Body of pancreas (tissue), 4 donors: ENCODE measurements at places on chromosomes 3 and 15.

GRCh38 chr3:99875929-99876841 is 58.5 kb downstream of the CMSS1 start:
- peak; percentile 79 for DNase-seq
- no peaks in the 10 kb centered on the region for H3K27me3 ChIP-seq
- peak overlapping the region; percentile 15 for H3K4me3 ChIP-seq
- H3K4me1 ChIP-seq = peaks cover 30% of the 10 kb centered on the region

DNA sequence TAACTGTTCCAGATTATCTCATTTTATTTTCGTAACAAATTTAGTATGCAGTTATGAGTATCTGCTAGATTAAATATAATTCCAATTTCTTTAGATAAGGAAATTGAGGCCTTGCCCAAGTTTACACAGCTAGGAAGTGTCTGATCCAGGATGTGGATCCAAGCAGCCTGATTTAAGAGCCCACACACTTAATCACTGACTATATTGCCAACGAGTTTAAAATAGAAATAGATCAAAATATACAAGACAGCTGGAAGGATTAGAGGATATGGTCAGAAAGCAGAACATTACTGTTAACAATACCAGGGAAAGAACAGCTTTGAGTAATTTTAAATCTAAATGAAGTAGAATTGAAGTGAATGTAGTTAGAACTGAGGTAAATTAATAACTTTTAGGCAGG is 215.2 kb downstream of the C3orf38 start:
- no peaks in the 10 kb centered on the region for H3K27me3 ChIP-seq
- H3K4me1 ChIP-seq = no peaks in the 10 kb centered on the region
- DNase-seq = no peak
- H3K36me3 ChIP-seq = no peaks in the 10 kb centered on the region

DNA sequence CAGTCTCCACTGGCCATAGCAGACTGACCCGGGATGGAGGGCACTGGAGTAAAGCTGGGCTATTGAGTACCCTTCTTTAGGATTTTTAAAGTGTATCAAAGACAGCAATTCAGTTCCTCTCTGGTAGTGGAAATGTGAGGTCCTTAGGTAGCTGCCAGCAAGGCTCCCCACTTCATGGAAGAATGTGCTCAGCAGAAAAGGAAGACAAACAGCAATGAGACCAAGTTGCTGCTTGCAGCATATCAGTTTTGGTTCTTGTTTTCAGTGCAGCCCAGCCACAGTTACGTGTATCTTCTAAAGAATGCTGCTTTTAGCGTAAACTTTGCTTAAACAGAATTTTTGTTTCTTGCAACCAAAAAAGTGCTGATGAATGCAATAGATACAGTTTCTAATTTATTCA is 374.0 kb upstream of the CBLB start:
- H3K4me1 ChIP-seq = no peaks in the 10 kb centered on the region
- no peak for DNase-seq
- no peaks in the 10 kb centered on the region for H3K27me3 ChIP-seq
- H3K4me3 ChIP-seq = no peak overlapping the region
- H3K36me3 ChIP-seq = no peaks in the 10 kb centered on the region

- H3K27ac ChIP-seq = peak overlapping the region; percentile 99
- H3K36me3 ChIP-seq = no peaks in the 10 kb centered on the region
- peaks cover 68% of the 10 kb centered on the region for H3K4me1 ChIP-seq
- peak overlapping the region; percentile 24 for H3K4me3 ChIP-seq
- DNase-seq = peak; percentile 63
Observed at GRCh38 chr3:49020330-49021212, 1.4 kb upstream of the NDUFAF3 start.

- no peaks in the 10 kb centered on the region for H3K36me3 ChIP-seq
- H3K27ac ChIP-seq = no peak overlapping the region
- no peak for DNase-seq
- no peaks in the 10 kb centered on the region for H3K4me1 ChIP-seq
- no peaks in the 10 kb centered on the region for H3K27me3 ChIP-seq
Observed at GRCh38 chr3:127712461-127712860, 39.7 kb downstream of the ABTB1 start.

DNA sequence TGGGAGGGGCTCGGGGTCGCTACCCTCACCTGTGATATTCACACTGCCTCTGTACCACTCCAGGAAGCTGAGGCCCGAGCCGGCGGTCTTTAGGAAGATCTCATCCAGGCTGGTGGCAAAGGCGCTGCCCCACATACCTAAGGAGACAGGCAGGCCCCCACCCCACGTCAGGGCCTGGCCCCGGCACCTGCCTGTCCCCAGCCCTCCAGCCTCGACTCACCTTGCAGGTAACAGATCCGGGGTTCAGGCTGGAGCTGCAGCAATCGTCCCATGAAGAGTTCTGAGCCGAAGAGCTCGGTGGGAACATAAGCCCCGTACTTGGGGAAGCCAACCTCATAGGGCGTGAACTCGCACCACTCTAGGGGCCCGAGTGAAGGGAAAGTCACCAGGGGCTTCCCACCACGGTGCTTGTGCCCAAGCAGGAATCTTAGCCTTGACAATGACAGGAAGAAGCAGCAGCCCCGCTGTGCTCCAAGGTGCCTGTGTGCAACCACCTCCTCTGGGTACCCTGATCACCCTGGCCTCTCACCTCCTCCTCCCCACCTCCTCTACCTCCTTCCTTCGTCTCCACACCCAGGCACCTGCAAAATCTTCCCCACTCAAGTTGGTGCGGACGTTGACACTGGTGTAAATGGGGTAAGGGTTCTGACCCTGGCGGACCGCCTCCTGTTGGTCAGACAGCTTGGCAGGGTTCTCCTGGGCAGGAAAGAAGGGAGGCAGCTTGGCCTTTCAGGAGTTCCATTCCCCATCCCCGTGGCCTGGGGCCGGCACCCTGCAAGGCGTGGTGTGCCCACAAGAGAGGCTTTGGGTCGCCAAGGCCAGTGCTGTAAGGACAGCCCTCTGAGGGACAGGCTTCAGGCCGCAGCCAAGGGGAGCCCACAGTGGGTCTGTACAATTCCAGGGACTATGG is 10.6 kb downstream of the PLA2G4F start:
- no peaks in the 10 kb centered on the region for H3K27me3 ChIP-seq
- H3K4me1 ChIP-seq = no peaks in the 10 kb centered on the region
- H3K27ac ChIP-seq = no peak overlapping the region
- DNase-seq = no peak
- H3K4me3 ChIP-seq = no peak overlapping the region

DNA sequence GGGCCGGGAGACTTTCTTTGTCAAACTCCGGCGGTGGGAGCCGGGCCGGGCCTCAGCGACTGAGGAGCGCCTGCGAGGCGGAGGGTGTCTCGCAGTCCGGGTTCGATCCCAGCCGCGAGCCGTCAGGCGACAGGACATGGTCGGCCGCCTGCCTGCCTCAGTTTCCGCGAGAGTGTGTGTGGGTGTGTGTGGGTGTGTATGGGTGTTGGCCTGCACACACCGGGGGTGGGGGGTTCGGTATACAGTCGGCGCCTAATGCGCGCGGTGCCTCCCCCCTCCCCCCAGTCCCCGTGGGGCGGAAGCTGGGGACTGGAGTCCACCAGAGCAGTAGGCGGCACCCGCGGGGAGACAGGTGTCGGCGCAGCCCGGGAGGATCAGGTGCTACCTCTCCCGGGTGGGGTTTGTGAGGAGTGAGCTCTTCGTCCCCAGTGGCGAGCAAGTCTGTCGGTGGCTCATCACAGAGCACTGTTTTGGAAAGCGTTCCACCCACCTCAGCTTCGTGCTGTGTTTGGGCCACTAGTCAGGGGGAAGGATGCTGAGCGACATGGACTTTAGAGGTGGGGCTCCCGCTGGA is 246.3 kb downstream of the GOLGA6L6 start:
- no peaks in the 10 kb centered on the region for H3K36me3 ChIP-seq
- no peaks in the 10 kb centered on the region for H3K27me3 ChIP-seq
- H3K27ac ChIP-seq = no peak overlapping the region
- DNase-seq = no peak

GRCh38 chr3:138842483-138843188 is 7.9 kb upstream of the PIK3CB start:
- H3K4me3 ChIP-seq = no peak overlapping the region
- H3K4me1 ChIP-seq = no peaks in the 10 kb centered on the region
- H3K36me3 ChIP-seq = no peaks in the 10 kb centered on the region
- no peak overlapping the region for H3K27ac ChIP-seq

GRCh38 chr15:39887832-39888231 is 32.2 kb downstream of the GPR176 start:
- DNase-seq = peak; percentile 44
- no peaks in the 10 kb centered on the region for H3K27me3 ChIP-seq
- no peak overlapping the region for H3K4me3 ChIP-seq
- no peak overlapping the region for H3K27ac ChIP-seq
- H3K4me1 ChIP-seq = peaks cover 23% of the 10 kb centered on the region
- no peaks in the 10 kb centered on the region for H3K36me3 ChIP-seq

DNA sequence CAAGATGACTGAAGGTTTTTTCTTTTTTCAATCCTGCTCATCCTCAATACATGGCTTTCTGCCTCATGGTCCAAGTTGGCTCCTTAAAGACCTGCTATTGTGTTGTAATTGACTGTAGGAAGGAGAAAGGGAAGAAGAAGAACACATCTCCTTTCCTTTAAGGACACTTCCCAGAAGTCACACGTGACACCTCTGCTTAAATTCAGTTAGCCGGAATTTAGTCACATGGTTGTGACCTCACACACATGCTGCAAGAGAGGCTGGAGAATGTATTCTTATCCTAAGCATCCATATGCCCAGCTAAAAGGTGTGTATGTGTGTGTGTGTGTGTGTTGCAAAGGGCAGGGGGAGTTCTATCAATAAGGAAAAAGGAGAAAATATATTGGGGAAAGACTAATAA is 185.8 kb upstream of the IL12A start:
- no peaks in the 10 kb centered on the region for H3K36me3 ChIP-seq
- H3K4me1 ChIP-seq = no peaks in the 10 kb centered on the region
- DNase-seq = no peak
- no peak overlapping the region for H3K4me3 ChIP-seq

DNA sequence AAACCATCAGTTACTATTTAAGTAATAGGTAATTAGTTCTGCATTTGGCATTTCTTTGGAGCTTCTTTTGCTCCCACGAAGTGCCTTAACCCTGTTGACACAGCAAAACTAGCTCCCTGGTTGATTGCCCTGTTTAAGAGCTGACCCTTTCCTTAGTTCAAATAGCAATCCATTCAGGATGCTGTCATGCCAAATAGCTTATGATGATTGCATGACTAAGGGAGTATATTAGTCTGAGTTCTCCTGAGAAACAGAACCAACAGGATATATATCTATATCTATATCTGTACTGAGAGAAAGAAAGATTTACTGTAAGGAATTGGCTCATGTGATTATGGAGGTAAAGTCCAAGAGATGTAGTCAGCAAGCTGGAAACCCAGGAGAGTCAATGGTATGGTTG is 50.3 kb upstream of the SPRED1 start:
- no peak overlapping the region for H3K4me3 ChIP-seq
- H3K27ac ChIP-seq = no peak overlapping the region
- DNase-seq = no peak
- H3K27me3 ChIP-seq = no peaks in the 10 kb centered on the region

DNA sequence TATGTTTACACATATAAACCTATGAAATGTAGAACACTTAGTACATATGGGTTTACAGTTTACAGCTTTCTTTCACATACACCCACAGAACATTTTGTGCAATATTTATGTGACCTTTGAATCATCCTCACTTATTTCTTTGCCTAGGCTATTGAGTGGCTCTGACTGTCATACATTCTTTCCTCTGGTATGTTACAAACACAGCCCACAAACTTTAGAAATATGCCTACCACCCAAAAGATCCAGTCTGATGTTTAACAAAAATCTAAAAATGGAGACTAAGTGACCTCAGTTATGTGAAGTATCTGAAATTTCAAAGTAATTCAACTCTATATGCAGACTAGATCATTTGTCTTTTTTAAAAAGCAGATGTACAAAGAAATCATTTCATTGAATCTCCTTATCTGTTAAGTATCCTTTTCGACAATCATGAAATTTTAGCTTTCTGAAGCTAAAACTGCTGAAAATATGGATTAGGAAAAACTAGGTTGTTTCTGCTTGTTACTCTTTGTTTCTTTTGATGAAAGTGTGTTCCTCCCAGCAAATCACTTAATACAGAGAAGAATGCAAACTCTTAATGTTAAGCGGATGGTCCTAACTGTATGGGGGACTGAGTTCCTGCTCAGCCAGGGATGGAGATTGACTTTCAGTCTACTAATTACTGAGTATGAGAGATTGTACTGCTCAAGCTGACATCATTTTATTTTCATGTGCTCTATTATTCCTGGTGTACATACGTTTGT is 27.7 kb downstream of the CCDC54 start:
- no peaks in the 10 kb centered on the region for H3K36me3 ChIP-seq
- no peak overlapping the region for H3K27ac ChIP-seq
- no peaks in the 10 kb centered on the region for H3K4me1 ChIP-seq
- no peak for DNase-seq
- no peak overlapping the region for H3K4me3 ChIP-seq

DNA sequence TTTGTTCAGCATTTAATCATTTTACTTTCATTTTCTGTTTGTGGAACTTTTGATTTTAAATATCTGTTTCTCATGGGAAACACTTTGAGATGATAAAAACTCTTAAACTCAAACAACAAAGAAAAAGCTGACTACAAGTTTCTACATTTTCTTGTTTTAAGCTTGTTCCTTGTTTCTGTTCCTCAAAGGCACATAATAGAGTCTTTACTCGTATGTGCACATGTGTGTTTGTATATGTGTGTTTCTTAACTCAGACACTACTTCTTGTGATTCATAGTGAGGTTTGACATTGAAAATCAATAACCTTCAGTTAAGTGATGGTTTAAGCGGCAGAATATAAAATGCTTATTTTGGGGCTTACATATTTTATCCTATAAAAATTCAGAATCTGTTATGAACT is 786.7 kb upstream of the EPHA6 start:
- no peaks in the 10 kb centered on the region for H3K27me3 ChIP-seq
- H3K4me1 ChIP-seq = no peaks in the 10 kb centered on the region
- H3K36me3 ChIP-seq = no peaks in the 10 kb centered on the region
- no peak for DNase-seq

GRCh38 chr3:187263270-187263669 is 28.3 kb downstream of the MASP1 start:
- peaks cover 27% of the 10 kb centered on the region for H3K4me1 ChIP-seq
- H3K27me3 ChIP-seq = no peaks in the 10 kb centered on the region
- no peak for DNase-seq
- no peak overlapping the region for H3K4me3 ChIP-seq

GRCh38 chr15:100196326-100197058 is 145.3 kb downstream of the ADAMTS17 start:
- peaks cover 13% of the 10 kb centered on the region for H3K4me1 ChIP-seq
- H3K4me3 ChIP-seq = no peak overlapping the region
- H3K27me3 ChIP-seq = no peaks in the 10 kb centered on the region

- H3K27ac ChIP-seq = no peak overlapping the region
- no peaks in the 10 kb centered on the region for H3K36me3 ChIP-seq
- H3K4me1 ChIP-seq = no peaks in the 10 kb centered on the region
- no peaks in the 10 kb centered on the region for H3K27me3 ChIP-seq
Observed at GRCh38 chr15:33449810-33450209, 139.0 kb downstream of the RYR3 start.

DNA sequence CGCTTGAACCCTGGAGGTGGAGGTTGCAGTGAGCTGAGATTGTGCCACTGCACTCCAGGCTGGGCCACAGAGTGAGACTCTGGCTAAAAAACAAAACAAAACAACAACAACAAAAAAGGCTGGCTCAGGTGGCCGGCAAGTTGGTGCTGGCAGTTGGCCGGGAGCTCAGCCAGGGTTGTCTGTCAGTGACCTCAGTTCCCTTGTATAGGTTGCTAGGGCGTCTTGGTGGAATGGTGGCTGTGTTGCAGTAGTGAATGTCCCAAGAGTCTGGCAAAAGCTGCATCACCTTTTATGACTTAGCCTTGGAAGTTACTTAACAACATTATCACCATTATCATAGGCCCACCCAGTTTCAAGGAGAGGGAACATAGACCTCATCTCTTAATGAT is 40.6 kb downstream of the ASB7 start:
- no peak overlapping the region for H3K4me3 ChIP-seq
- no peak overlapping the region for H3K27ac ChIP-seq
- DNase-seq = no peak
- H3K4me1 ChIP-seq = no peaks in the 10 kb centered on the region
- H3K27me3 ChIP-seq = no peaks in the 10 kb centered on the region
